Activated CD4-positive, alpha-beta T cell treated with anti-CD3 and anti-CD28 coated beads, Interleukin-10, Interleukin-2, amounts not matched to agents 100 ng/mL and 50 ng/mL, durations not matched to agents 16 hours and 8 hours (primary cell): ENCODE measurements at places on chromosomes 6 and 20.

- no peak for DNase-seq
These were observed 416.5 kb downstream of the BCKDHB start for GRCh38 chr6:80523010-80523409.

GRCh38 chr6:150631984-150632642 lies 32.4 kb downstream of the PLEKHG1 start:
- DNase-seq = no peak

DNA sequence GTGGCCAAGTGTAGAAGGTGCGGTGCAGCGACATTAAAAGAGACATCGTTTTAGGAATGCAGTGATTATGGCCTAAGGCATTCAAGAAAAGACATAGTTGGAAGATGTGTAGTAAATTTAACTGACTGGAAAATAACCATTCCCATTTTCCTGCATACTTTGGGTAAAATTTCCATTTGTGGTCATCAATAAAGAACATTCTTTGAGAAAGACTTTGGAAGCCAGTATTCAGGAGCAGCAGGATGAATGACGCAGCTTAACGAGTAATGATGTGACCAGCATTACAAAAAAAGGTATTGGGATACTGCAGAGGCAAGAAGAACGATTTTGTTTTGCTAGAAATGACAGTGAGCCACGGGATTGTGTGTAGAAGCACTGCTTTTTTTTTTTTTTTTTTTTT lies 7.0 kb upstream of the RWDD1 start:
- no peak for DNase-seq

- DNase-seq = no peak
These were observed 18.4 kb upstream of the RPN2 start for GRCh38 chr20:37160683-37161082.

DNA sequence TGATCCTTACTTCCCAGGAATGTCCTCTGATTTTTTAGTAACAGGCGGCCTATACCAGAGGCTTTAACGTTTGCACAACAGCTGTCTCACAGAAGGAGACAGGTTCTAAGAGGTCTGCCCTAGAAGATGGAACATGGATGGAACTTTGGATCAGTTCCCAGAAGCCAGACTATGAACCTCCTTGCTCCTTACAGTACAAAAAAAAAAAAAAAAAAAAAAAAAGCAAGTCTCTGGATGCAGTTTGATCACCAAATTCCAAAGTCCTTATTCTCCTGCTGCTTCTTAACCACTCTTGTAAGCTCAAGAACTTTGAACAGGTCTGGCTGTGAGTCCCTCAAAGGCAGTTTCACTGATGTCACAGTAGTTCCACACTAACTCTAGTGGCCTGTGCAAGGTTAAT lies 2.0 kb upstream of the TRMT11 start:
- no peak for DNase-seq

DNA sequence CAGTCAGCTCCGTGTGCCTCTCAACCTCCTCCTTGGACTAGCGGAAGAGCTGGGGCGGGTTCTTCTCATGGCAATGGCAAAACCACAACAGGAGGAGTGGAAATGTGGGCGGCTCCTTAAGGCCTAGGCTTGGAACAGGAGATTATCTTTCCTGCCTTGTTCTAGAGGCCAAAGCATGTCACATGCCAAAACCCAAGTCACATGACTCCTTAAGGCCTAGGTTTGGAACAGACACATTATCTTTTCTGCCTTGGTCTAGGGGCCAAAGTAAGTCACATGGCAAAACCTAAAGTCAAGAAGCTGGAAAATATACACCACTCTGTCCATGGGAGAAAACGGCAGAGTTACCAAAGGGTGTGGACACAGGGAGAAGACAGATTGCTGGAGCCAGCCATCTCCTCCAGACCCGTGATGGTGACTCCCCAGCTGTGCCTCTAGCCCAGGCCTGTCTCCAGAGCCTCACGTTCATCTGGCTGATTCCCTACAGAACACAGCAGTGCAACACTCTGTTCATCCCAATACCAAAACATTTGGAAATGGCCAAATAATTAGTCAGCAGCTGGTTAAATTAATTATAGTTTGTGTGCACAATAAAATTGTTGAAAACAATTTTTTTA lies 34.2 kb downstream of the ANKRD60 start:
- DNase-seq = no peak

- no peak for DNase-seq
These were observed 47.2 kb downstream of the FOXA2 start for GRCh38 chr20:22536956-22537756.

GRCh38 chr6:155958550-155958949 lies 502.9 kb upstream of the NOX3 start:
- no peak for DNase-seq

DNA sequence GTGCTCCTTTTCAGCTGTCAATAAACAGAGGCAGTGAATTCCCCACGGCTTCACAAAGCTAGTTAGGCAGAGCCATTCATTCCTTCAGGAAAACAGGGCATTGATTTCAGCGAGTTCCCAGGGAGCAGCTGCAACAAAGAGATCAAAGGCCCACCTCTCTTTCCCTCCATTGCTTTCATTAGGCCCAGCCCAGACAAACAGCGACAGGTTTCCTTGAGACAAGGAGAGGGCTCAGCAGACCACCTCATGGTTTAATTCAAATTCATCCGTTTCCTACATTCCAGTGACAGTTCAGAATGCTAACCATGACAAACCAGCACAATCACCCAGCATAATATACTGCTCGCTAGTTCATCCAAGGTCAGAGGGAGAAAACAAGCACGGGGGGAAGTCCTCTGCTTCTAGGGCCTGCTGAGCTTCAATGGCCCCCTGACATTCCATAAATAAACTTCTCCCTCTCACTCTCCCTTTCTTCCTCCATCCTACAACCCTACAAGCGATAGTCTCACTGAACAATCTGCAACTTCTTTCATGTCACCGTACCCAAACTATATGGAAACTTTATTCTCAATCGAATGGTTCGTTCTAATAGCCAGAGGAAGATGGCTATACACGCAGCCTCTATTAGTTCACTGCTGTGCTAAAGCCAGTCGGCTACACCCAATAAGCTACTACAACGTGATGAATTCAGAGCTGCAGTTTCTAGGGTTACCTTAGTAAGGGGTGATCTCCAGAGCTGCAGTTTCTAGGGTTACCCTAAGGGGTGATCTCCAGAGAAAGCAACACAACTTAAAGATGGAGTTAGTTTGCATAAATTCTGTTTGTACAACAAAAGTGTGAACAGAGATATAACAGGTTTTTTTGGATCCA lies 34.7 kb downstream of the PLAGL1 start:
- DNase-seq = no peak

- DNase-seq = no peak
These were observed 78.6 kb upstream of the AKAP12 start for GRCh38 chr6:151160929-151161757.

DNA sequence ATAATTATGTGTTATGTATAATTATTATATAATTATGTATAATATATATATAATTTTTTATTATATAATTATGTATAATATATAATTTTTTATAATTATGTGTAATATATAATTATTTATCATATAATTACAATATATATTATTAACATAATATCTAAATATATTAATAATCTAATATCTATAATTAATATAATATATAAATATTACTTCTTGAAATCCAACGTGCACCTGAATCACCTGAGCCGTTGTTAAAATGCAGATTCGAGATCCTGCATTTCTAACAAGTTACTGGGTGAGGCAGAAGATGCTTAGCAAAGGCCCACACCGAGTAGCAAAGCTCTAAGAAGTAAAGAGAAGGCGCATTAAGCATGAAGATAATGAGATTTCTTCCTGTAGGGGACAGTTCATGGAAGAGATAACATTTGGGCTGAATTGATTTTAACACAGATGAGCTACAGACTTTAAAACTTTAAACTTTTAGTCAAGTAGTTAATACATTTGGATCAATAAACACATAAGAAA lies 406.4 kb upstream of the PLCB4 start:
- no peak for DNase-seq

DNA sequence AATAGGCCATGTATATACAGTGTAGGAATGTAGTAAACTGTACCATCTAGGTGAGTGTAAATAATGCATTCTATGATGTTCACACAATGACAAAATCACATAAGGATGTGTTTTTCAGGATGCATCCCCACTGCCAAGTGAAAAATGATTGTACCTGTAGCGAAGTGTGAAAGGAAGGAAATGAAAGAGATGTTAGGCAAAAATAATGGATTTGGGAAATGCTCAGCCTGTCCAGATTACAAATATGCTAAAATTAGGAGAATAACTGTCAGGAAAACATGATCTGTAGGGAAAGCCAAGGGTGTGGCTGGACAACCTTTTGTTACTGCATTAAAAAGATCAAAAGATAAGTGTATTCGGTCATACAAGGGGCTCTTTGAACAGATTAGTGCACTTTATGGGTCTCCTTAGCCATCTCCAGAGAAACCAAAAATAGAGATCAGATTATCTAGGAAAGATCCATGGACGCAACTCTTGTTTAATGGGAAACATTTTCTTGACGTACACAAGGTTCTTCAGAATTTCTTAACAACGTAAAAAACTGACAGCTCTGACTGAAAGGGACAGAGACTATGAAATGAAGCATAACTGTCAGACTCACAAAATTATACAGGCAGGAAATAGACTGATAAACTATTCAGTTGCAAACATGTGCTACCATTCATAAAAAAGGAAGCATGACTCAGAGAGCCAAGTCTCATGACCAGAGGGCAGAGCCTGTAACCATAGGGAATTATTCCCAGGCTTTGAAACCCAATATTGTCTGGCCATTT lies 253.6 kb upstream of the RAB32 start:
- no peak for DNase-seq

DNA sequence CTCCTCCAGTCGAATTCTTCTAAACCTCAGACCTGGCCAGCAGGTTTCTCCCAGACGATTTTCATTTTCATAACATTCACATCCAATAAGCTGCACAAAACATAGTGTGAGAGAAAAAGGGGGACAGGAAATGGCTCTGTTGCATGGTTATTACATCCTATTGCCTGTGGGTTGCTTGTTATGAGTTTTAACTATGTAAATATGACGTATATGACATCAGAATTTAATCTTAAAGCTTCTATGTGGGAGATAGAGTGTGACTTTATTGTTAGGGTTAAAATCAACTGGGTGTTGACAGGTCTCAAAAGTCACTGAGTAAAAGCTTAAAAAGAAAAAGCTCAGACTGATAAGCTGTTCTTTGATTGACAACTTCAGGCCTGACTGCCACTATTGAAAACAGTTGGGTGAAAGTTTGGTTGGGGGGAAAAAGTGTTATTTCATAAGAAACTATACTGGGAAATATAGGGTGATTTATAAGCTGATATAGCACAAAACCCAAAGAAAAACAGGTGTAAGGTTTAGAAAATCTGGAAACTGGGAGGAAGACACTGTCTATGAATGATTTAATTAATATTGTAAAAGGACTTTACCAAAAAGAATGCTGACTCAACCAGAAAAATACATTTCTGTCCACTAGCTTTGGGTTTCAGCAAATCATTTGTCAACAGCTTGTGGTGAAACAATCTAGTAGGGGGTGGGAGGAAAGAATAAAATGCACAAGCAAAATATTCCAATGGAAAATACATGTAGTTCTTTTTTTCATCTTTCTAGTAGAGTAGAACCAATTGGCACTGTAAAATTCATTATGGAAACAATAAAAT lies 134.1 kb upstream of the CEP162 start:
- DNase-seq = no peak

DNA sequence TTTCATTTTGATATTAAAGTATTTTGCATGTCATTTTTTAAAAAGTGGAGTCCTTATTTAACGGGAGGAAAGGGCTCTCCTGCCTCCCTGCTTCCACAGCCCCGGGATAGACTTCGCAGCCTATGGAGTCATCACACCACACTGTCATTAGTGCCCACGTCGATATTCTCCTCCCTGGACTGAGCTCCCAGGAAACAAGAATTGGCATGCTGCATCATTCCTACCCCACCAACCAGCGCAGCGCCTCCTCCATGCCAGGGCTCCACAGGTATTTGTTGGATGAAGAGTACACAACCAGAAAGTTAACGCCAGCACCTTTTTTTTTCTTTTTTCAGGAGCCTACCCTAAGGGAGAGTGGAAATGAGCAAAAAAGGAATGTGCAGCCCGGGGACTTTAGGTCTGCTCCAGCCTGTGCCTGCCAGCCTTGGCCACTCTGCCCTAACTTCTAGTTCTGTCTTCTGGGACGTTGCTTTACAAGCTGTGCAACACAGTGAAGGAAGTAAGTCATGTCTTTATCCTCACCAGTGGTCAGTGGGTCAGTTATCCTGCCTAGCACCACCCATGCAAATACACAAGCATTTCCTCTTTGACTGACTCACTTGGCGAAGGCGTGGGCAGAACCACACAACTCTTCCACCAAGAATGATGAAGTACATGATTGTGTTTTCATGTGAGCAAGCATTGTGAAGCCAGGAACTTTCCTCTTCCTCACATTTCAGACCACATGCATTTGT lies 180.7 kb upstream of the UST start:
- DNase-seq = peak; percentile 50

GRCh38 chr20:23683281-23683680 lies 5.6 kb downstream of the CST4 start:
- no peak for DNase-seq

- DNase-seq = no peak
These were observed 19.4 kb downstream of the PKIG start for GRCh38 chr20:44601801-44602204.

DNA sequence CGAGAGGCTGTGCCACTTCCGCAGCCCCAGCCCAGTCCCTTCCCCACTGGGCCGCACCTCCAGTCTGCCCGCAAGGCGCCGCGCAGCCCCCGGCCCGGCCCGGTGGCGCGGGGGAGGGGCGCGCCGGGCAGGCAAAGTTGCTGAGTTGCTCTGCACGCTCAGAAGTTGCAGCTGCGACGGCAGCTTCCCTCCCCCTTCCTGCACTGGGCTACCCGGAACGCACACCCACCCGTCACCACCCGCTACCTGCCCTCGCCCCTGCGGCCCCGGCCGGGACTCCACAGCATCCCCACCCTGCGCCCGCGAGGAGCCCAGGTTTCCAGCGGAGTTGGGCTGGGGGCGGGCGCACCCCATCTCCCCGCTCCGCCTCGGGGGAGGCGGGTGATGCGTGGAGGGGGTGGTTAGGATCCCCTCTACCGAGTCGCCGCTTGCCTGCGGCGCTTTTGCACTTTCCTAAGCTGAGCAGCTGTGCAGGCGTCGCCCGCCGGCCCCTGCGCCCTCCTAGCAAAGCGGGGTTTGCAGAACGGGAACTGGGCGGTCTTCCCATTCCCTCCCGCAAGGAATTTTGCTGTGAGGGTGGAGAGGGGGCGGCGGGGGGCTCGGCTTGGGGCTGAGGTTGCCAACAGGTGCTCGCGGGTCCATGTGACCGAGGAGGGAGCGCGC lies 55.9 kb upstream of the RREB1 start:
- DNase-seq = peak; percentile 27

GRCh38 chr6:6881438-6882225 lies 226.1 kb upstream of the RREB1 start:
- no peak for DNase-seq
